ENCODE measurements at places on chromosomes 5 and 9.

DNA sequence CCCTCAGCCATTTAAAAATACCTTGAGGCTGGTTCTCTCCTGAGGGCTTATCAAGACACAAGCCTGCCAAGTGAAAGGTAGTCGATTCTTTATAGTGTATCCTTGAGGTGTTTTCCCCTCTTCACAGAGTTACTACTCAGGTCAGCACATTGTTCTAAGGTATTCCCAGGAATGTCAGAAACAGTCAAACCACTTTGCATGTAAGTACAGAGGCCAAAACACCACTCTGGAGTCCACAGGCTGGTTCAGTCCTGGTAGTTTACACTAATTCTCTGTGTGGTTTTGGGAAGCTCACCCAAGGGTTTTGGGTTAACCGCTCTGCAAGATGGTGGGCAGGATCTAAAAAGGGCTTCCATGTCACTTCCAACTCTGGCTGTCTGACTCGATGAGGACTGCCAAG is 162.3 kb upstream of the PPP2R2B start:
- no peak for DNase-seq

- no peak for DNase-seq
Observed at GRCh38 chr9:72873456-72873855, 79.4 kb downstream of the ALDH1A1 start.

- DNase-seq, result no peak
Observed at GRCh38 chr5:179870403-179870903, 11.8 kb upstream of the MRNIP start.

DNA sequence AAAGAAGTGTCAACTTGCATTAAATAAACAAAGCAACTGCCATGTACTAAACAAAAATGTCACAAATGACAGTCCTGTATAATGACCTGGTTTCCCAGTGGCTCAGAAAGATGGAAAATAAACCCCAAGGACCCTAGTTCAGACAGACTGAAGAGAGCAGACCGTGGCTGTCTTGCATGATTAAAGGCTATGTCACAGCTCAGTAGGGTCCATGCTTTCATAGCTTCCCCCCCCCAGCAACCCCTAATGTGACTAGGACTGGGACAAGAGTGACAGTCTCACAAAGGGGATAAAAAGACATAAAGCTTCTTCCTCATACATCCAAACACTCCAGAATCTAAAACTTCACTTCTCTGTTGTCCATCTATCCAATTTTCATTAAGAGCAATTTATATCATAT is 113.6 kb downstream of the NR6A1 start:
- no peak for DNase-seq

- DNase-seq, result no peak
Observed at GRCh38 chr5:142726188-142726731, 40.4 kb upstream of the FGF1 start.

DNA sequence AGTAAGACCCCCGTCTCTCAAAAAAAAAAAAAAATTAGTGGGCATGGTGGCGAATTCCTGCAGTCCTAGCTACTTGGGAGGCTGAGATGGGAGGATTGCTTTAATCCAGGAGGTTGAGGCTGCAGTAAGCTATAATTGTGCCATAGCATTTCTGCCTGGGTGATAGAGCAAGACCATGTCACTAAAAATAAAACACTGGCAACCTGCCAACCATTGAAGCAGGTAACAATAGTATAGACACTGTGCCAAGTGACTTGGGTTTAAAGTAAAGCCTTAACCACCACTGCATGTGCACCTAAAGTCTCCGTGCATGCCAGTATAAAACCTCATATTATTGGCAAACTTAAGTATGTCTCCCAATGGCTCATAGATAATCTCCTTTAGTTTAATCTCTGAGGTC is 3.4 kb upstream of the APBA1 start:
- no peak for DNase-seq

DNA sequence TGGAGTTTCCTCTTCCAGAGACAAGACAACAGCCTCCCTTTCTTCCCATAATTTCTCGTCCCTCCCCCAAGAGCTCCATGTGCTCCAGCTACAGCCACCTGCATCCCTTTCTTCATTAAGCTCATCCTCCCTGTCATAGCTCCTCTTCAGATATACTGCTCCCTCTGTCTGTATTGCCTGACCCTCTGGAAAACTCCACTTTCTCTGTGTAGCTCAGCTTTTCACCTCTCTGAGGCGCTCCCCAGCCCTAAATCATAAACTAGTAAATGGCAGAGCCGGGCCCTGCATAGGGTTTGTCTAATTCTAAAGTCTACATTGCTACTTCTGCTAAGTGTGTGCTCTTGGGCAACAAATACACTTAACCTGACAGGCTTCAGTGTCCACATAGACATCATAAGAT is 8.8 kb upstream of the PLIN2 start:
- no peak for DNase-seq

GRCh38 chr5:140181525-140181924 is 6.5 kb downstream of the CYSTM1 start:
- no peak for DNase-seq

GRCh38 chr9:104686081-104686480 is 8.2 kb upstream of the OR13D1 start:
- DNase-seq, result no peak

All from stimulated activated CD8-positive, alpha-beta memory T cell treated with anti-CD3 and anti-CD28 coated beads, Interleukin-2, amount 100 ng/mL, for 1 hour (primary cell).